CD4-positive, alpha-beta T cell treated with Interleukin-15 for 4 hours (primary cell): ENCODE measurements at places on chromosomes 16 and 17.

DNA sequence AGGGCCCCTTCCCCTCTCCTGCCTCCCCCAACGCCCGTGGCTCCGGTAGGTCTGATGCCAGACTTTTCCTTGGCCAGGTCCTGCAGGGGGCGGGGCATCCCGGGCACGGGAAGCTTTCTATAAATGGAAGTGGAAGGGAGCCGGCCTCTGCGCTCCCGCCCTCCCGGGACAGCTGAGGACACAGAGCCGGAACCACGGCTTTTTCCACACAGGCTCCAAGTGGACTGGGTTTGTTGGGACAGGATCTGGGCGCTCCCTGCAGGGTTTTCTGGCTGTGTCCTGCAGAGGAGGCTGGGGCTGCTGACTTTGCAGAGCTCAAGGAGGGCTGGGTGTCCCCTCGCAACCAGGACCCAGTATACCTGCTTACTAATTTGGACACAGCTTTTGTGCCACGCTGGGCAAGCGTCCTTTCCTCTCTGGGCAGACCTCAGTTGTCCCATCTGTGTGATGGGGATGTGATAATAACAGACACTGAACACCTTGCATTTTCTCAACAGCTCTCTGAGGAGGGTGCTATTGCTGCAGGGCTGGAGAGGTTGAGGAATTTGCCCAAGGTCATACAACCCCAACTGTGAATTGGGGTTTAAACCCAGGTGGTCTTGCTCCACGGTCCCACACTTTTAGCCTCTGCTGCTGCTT lies 1.8 kb downstream of the TNS4 start:
- DNase-seq = no peak

DNA sequence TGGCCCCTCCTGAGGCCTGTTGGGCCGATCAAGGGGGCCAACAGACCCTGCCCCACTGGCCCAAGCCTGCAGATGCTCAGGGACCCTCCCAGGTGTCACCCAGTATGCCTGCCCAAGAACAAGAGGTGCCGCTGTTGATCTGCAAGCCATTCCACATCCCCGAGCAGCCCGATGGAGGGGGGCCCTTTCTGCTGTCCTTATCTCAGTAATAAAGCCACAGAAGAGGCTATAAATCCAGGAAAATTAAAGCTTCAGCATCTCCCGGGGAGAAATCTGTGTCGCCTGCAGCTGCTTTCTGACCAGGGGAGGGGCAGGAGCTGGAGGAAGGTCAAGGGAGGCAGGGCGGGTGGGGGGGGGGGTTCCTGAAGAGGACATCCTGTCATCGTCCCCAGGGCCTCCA lies 11.7 kb upstream of the CACNA1H start:
- no peak for DNase-seq

DNA sequence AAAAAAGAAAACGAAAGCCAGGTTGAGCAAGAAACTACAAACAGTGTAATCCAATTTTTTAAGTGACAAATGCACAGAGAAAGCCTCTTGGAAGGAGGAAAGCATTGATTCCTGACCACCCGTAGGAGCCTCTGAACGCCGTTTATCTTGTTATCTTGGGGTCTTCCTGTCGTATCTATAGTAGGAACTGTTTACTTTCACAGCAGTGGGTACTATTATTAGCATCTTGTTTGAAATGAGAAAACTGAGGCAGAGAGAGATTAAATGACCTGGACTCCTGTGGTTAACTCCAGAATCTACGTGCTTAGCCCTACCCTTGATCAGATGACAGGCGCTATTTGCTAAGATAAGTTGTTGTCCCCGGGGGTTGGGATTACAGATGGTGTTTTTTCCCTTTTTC lies 196.7 kb upstream of the FOXF1 start:
- DNase-seq = no peak

DNA sequence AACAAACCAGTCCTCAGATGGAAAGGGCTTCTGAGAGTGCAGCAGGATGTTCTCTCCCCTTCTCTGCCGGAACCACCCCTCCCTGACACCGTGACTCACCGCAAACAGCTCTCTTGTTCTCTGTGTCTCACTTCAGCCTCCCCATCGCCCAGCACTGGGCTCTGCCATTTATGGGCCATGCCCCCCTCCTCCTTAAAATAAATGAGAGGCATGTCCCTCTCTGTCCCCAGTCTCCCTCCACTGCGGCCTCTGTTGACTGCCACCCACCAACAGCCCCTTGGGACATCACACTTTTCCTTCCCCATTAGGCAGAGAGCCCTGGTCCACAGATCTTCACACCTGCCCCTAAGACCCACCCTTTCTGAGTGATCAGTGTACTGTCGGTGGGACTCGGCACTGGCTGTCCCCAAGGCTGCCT lies 6.3 kb downstream of the CCDC102A start:
- peak; percentile 82 for DNase-seq

DNA sequence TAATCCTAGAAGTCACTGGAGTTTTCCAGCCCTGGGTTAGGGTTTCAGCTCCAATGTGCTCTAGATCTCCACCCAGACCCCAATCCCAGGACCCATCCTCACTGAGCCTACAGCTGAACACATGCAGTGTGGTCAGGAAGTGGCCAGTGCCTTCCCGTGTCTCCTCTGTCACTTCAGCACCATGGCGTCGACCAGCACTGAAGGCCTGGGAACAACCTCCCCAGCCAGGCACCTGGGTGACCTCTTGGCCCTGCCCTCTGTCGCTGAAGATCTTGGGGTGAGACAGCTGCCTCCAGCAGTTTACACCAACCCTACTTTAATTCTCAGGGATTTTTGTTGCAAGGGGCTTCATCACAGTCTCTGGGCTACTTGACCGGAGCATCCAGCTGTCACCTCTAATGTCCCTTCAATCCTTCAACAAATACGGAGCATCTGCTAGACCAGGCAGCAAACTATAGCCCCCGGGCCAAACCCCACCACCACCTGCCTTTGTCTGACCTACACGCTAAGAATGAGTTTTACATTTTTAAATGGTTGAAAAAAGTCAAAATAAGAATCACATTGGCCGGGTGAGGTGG lies 18.0 kb upstream of the GSG1L start:
- DNase-seq = no peak

- DNase-seq = no peak
Observed at GRCh38 chr17:8071496-8071895, 16.0 kb downstream of the ALOX12B start.

GRCh38 chr17:7838090-7839075 lies 4.4 kb downstream of the KDM6B start:
- no peak for DNase-seq

- peak; percentile 56 for DNase-seq
Observed at GRCh38 chr16:75471723-75472633, 7.5 kb upstream of the TMEM170A start.

DNA sequence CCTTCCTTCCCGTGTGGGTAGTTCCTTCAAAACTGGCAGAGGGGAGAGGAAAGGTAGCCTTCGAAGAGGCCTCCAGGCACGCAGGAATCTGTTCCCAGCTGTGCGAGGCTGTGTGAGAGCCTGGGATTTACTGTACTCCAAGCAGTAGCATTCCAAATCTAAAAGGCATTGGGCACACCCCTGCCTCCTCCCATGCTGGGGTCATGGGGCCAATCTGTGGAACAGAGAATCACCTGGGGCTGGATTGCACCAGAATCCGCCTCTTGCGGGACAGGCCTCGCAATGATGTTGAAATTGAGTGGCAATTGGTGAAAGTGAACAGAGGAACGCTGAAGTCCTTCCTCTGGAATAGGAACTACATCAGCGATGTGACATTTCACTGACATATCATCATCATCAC lies 72.5 kb upstream of the IRX3 start:
- DNase-seq = no peak

- DNase-seq = no peak
Observed at GRCh38 chr16:11107780-11108465, 148.1 kb downstream of the SOCS1 start.

- DNase-seq = no peak
Observed at GRCh38 chr17:49996121-49996494, 1.1 kb upstream of the DLX3 start.

DNA sequence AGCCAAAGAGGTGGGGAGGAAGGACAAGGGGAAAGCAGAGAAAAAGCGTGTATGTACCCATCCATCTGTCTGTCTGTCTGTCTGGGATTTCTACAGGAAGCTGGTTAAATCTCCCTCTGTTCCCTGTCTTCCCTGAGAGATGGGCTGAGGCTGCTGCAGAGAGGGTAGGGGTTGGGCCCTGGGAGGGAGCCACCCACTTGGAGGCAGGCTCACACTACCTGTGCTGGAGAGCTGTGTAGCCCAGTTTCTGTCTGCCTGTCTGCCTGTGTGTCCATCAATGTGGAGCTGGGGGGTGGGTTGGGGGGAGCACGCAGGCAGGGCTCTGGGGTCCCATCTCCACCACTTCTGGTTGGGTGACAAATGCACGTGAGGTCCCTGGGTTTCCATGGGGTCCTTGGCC lies 18.6 kb upstream of the C17orf113 start:
- no peak for DNase-seq

DNA sequence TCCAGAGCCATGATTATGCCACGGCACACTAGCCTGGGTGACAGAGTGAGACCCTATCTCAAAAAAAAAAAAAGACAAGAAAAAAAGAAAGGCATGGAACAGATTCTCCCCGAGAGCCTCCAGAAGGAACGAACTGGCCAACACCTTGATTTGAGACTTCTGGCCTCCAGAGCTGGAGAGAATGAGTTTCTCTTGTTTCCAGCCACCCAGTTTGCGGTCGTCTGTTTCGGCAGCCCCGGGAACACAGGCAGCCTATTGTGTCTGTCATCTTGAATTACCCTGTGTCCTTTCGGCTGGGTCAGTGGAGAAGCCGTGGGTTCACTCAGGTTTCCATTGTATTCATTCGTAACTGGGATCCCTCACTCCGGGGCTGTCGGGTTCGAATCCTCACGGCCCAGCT lies 83.9 kb downstream of the RPA1 start:
- DNase-seq = no peak

- no peak for DNase-seq
Observed at GRCh38 chr17:49491192-49491769, 3.8 kb upstream of the NGFR start.

DNA sequence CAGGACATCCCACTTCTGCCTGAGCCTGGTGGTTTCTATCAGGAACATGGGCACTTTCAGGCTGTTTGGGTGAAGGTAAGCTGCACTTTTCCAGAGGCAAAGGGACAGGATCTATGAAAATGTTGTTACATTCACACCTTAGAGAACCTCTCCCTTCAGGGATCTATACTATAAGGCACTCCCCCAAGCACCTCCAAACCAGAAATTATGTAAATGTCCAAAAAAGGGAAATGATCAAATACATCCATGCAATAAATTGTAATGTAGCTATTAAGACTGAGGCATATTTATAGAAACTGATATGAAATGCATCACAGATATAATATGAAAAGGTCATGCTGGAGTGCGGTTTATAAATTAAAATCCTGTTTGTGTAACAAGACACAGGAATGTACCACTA lies 23.3 kb upstream of the COG7 start:
- no peak for DNase-seq

- no peak for DNase-seq
Observed at GRCh38 chr17:47072886-47073285, 93.8 kb upstream of the RPRML start.

DNA sequence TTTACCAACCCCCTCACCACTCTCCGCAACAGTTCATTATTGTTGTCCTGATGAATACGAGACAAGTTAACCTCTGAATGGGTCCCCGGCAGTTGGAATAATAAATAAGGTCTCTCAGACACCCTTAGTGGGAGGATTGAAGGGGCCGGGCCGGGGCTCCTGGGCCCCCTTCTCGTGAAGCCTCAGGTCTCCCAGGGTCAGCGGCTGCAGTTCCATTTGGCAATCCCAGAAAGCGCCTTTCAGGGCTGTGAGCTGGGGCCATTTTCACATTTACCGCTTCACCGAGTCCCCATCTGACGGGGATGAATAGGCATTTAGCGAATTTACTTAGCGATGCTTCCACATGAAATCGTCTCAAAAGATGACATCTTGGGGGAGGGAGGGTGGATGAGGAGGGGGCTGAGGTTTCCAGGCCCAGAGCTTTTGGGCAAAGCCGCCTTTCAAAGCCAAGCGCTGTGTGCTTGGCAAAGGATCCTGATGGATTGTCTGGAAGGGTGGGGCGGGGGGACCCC lies 309.8 kb downstream of the XYLT1 start:
- DNase-seq = no peak

GRCh38 chr16:57997176-57997527 lies 3.3 kb downstream of the ZNF319 start:
- DNase-seq = no peak
